SJSA1 (cell line): ENCODE measurements at places on chromosomes 6 and 20. TPM values are rescaled to one million over a fixed set of nuclear protein-coding genes. Genes with fewer than 3 reads are reported as not detected.

- H3K36me3 ChIP-seq = no peaks in the 10 kb centered on the region
- no peak overlapping the region for H3K4me3 ChIP-seq
- DNase-seq = no peak
- H3K27ac ChIP-seq = no peak overlapping the region
- H3K27me3 ChIP-seq = no peaks in the 10 kb centered on the region
These were observed 275.6 kb downstream of the TFAP2B start for GRCh38 chr6:51094271-51094670.

The TMC2 gene
- not detected in 2 replicates for total RNA-seq

DNA sequence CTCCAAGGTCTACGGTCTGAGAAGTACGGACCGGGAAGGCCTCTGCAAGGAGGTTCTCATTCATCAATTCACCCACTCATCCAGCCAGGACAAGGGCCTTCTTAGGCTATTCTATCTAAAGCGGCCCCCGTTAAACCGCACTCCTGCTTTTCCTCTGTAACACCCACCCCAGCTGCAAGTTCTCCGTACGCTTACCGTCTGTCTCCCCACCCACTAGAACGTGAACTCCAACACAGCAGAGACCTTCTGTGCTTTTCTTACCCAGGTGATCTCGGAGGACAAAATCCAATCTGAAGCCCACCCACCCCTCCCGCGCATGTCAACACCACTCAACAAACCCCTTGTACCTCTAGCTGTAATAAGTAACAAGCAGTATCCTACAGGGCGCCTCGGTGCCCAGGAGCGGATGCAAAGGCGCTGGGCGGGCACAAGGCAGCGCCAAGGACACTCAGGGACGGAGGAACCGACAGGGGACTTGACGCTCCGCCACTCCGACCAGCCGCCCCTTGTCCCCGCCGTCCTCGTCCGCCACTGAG, 351 bp downstream of the AURKA start:
- no peak for DNase-seq
- H3K4me1 ChIP-seq = peaks cover 17% of the 10 kb centered on the region
- H3K27me3 ChIP-seq = no peaks in the 10 kb centered on the region
- H3K27ac ChIP-seq = peak overlapping the region; percentile 93
- peaks cover 73% of the 10 kb centered on the region for H3K36me3 ChIP-seq
- peak overlapping the region; percentile 65 for H3K4me3 ChIP-seq

DNA sequence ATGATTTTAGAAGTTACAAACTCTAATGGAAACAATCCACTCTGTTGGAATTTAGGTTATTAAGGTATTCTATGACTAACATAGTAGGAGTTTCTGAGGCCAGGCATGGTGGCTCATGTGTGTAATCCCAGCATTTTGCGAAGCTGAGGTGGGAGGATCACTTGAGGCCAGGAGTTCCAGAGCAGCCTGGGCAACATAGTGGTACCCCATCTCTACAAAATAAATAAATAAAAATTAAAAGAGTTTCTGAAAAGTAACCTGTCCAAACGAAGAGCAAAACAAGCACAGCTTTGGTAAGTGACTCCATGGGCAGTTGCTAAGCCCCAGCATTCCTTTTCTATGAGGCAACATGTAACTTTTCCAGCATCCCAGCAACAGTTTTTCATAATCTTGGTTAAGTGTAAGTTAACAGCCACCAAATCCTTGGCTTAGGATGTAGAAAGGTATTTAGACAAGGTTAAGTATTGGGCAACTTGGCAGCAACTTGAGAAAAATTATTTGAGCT, 86.3 kb downstream of the SOX4 start:
- peaks cover 18% of the 10 kb centered on the region for H3K4me1 ChIP-seq
- H3K4me3 ChIP-seq = no peak overlapping the region
- DNase-seq = peak; percentile 59
- no peaks in the 10 kb centered on the region for H3K27me3 ChIP-seq

- H3K4me3 ChIP-seq = no peak overlapping the region
- no peaks in the 10 kb centered on the region for H3K4me1 ChIP-seq
- no peak for DNase-seq
- H3K36me3 ChIP-seq = peaks cover 78% of the 10 kb centered on the region
- no peaks in the 10 kb centered on the region for H3K27me3 ChIP-seq
These were observed 52.4 kb upstream of the LYRM2 start for GRCh38 chr6:89690944-89691324.

- no peaks in the 10 kb centered on the region for H3K36me3 ChIP-seq
- no peak overlapping the region for H3K4me3 ChIP-seq
- H3K27ac ChIP-seq = no peak overlapping the region
- no peak for DNase-seq
These were observed 330.3 kb downstream of the HTR1B start for GRCh38 chr6:77133031-77133430.

The FAM120B gene
- 11.7 and 15.0 TPM in 2 replicates for total RNA-seq
